ENCODE measurements at places on chromosomes 3 and 15.

GRCh38 chr3:18349197-18349798 is 75.8 kb downstream of the SATB1 start:
- DNase-seq: no peak

DNA sequence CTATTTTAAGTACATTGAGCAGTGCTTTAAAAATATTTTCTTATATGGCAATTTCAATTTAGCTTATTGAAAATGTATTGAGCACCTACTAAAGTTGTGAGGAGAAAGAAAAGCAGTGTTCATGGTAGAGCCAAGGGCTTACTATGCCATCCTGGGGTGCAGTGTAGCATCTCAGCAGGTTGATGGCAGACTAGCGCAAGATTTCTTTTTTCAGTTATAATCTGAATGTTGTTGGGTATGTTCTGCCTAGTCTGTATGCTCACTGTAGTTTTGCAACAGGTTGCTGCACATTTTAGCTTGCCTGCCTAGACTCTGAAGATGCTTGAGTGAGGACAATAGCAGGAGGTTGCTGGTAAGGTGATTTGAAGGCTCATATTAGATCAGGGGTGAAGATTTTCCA is 103.1 kb upstream of the UNC13C start:
- no peak for DNase-seq

DNA sequence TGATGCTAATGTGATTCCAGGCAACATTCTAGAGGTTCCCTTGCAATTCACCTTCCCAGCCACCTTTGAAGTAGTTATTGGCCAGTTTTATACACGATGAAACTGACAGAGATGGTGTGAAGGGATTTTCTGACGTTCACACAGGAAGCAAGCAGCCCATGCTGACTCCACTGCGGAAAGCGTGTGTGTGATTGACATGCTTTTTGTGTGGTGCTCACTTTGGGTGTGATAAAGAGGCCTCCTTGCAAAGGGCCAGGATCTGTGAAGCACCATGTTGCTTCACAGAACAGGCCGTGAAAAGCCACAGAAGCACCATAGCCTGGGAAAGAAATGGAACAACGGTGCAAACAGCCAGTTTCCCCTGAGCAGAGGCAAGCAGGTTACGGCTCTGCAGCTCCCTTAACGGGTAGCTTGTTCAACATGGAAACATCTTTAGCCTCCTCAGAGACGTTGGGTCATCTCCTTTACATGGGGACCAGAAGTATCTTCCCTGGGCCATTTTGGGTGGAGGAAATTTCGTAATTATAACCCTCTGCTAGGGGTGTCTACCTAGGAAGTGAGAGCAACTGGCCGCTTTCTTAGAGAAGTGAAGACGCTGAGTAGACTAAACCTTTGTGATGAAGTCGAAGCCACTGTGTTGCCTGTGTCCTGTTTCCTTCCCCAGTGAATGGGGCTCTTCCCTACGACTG is 108.5 kb downstream of the APBA2 start:
- DNase-seq: no peak

GRCh38 chr3:53719796-53720195 is 126.4 kb downstream of the CHDH start:
- no peak for DNase-seq

GRCh38 chr3:174408310-174408709 is 450.8 kb upstream of the NAALADL2 start:
- DNase-seq: no peak

- no peak for DNase-seq
These were observed 489.2 kb upstream of the UBE2E2 start for GRCh38 chr3:22713936-22714335.

- DNase-seq: no peak
These were observed 24.4 kb downstream of the NR2F2 start for GRCh38 chr15:96354731-96355567.

GRCh38 chr15:41476416-41477048 is 17.1 kb upstream of the ITPKA start:
- no peak for DNase-seq

- DNase-seq: no peak
These were observed 1.5 kb downstream of the CEP63 start for GRCh38 chr3:134487406-134487805.

DNA sequence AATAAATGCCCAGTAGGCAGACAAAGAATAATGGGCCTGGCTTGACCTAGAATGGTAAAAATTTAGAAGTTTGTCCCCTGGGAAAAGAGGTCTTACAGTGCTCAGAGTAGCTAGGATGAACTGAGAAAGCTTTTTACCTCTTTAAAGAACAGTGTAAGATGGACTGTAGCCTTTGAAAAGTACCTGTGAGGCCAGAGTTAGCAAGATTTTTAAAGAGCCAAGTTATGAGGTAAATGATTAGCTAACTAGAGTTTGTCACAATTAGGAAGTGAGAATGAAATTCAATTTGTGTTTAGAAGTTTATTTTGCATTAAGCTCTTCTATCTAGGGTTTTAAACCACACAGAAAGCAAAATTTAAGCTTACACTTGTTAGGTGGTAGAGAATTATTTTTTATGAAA is 480.9 kb downstream of the ZIC1 start:
- DNase-seq: no peak

DNA sequence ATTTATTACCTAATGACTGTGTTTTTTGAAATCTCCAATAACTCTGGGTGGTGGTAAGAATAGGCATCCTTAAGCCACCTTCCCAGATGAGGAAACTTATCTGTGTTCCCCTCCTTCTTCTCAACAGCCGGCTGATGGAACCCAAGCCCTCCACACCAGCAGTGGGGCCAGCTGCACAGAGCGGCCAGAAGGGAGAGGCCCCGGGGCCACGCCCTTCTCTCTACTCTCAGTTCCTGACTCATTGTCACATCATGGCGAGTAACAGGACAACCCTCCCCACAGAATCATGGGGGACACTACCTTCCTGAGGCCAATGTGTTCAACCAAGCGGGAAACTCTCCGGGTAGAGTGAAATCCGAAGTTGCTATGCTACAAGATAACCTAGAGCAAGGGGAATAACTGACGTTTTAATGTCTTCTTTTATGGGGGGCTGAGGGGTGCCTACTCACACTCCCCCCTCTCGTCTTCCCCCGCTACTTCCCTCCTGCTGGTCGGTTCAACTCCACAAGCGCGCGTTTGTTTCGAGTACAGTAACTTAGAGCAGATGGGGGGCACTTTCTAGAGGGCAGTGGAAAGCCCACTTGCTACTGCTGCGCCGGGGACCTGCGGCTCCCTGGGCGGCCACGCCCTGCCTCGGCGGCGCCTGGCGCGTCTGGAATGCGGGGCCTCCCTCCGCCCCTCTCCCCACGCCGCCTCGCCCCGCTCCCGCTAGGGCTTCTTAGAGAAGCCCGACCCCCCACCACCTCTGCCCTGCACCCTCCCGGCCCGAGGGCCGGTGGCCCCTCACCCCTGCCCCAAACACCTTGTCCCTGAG is 621 bp downstream of the ANXA2 start:
- DNase-seq: peak; percentile 14

- DNase-seq: no peak
These were observed 39.0 kb upstream of the MYO5C start for GRCh38 chr15:52334491-52335160.

GRCh38 chr3:134374791-134375581 is 739 bp upstream of the AMOTL2 start:
- no peak for DNase-seq

GRCh38 chr3:132555306-132556035 is 41.6 kb upstream of the ACKR4 start:
- DNase-seq: no peak

DNA sequence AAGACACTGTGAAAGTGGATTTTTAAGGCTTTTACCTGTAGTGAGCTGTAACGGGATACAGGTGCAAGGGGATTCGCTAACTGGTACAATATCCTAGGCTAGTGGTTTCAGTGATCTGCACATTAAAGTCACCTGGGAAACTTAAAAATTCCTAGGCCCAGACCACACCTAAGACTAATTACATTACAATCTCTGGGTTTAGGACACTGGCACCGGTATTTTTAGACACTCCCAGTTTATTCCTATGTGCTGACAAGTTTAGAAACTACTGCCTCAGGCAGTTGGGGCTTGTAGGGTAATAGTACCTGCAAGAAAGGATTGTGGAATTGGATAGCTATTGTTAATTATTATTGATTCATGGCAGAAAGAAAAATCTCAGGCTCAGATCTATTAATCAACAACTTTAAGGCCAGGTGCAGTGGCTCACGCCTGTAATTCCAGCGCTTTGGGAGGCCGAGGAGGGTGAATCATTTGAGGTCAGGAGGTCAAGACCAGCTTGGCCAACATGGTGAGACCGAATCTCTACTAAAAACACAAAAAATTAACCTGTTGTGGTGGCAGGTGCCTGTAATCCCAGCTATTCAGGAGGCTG is 50.4 kb upstream of the CASR start:
- DNase-seq: no peak

GRCh38 chr15:68962465-68962864 is 32.1 kb downstream of the SPESP1 start:
- DNase-seq: no peak

- DNase-seq: no peak
These were observed 15.8 kb downstream of the TMEM43 start for GRCh38 chr3:14140668-14141067.

DNA sequence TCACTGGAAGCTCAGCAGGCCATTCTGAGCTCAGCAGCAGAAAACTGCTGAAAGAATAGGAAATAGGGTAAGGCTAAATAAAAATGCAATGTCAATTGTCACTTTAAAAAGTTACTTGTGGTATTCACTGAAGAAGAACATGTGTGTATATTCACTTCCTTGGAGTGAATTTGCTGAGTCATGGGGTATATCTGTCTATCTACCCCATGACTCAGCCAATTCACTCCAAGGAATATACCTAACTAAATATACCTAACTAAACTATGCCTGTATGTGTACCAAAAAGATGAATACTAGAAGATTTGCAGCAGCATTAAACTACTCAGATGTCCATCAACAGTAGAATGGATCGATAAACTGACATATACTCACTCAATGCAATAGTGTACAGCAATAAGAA is 69.5 kb upstream of the KCNAB1 start:
- DNase-seq: no peak

GRCh38 chr15:62957130-62957529 is 85.4 kb upstream of the TPM1 start:
- DNase-seq: no peak

DNA sequence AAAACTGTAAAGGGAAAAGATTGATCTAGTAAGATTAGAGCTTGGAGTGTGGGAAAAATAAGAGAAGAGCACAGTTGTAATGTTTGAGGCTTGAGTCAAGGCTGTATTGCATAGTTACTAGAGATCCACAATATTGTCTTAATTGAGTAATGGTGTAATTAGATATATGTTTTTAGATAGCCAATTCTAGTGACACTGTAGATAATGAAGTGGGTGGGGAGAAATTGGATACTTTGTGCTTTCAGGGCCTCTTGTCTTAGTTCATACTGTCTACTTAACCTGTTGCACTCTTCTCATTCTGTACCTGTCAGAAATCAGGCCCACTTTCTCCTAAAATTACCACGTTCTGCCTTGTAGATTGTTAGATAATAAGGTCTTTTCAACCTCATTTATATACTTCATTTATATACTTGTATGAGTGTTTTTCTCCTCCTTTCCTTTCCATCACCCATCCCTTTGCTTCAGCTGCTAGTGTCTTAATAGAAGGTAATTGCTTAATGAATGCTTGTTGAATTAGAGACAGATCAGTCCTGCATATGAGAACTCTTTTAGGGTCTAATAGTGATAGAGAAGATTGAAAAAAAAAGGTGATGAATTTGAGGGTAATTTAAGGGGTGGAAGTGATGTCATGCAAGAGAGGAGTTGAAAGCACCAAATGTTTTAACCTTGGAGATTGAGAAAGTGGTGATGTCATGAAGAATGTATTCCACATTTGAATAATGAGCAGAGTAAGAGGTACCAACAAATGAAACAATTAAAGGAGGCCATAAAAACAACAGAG is 32.0 kb downstream of the PIK3CA start:
- no peak for DNase-seq

- no peak for DNase-seq
These were observed 192.4 kb downstream of the SQOR start for GRCh38 chr15:45827275-45827674.

DNA sequence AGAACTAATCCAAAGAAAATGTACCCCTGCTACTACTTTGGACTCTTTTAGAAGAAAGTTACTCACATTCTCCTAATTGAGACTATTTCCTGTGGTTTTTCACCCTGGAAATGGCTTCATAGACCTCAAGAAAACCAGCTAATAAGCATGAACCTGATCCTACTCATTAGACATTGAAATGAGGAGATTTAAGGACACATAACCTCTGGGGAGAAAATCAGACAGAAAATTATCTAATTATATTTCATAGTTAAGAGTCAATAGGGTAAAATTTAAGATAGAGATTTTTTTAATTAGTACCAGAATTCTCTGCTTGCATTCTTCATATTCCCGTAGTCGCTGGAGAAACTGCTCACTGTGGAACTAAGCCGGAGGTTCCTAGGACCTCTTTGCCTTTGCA is 114.6 kb upstream of the ACP3 start:
- no peak for DNase-seq

DNA sequence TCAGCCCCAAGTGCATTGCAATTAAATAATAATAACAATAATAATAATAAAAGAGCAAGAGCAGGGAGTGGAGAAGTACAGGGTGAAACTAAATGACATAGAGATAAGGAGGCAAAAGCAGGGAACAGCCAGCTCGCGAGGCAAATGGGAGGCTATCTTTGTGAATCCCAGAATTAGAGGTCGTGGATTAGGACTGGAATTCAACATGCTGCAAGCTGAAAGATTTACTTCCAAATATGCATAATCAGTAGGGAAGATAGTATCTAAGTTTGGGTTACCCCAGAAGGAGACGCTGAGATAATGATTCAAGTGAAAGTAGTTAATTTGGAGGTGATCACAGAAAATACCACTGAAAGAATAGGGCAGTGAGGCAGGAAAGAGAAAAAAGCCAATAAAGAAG is 119.4 kb upstream of the UBE2E2 start:
- DNase-seq: no peak

GRCh38 chr3:57544181-57545125 is at the start of gene DNAH12:
DNAH12 (minus strand) TSS chr3:57544344; CDS start chr3:57542870, 1,474 bp downstream.
- DNase-seq: no peak

GRCh38 chr3:123853686-123854372 is 30.3 kb downstream of the MYLK start:
- no peak for DNase-seq

DNA sequence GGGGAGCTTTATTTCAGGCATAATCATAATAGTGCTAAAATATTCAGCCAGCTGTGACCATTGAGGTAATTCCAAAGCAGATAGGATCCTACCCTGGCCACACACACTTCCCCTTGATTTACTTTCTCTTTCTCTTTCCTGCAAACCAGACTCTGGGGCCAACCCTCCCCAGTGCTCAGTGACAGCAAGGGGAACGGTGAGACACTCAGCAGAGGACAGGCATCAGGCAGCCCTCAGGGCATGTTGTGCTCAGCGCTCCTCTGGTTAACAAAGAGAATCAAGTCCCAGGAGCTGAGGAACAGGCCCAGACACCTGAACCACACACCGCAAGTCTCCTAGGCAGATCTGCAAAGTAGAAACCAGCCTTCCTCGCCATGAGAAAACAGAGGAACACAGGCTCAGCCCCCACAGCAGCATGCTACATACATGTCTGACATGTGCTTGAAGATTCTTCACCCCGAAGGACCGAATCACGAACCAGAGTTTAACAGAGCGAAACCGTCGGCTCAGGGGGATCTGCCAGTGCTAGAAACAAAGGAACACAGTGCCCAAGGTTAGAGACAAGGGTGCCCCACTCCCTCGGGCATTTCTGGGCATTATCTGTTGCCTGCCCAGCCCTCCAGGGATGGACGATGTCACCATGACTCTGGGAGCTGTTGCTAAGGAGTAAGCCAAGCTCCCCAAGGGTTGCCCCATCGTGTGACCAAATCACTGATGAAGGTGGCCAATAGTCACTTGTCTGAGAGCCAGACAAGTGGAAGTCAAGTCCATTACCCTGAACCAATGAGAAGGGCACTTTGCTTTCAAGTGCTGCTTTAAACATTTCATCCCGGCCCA is 17.5 kb downstream of the HDC start:
- no peak for DNase-seq

Data from activated CD8-positive, alpha-beta memory T cell treated with anti-CD3 and anti-CD28 coated beads for 1 hour (primary cell).